ENCODE measurements at places on chromosomes 12 and 14. TPM values are rescaled to one million over a fixed set of nuclear protein-coding genes. Genes with fewer than 3 reads are reported as not detected.
A peak's percentile ranks its signal among the peaks of the same experiment; 100 is the strongest.

Gene DIO2
- 1.0 TPM for total RNA-seq

DNA sequence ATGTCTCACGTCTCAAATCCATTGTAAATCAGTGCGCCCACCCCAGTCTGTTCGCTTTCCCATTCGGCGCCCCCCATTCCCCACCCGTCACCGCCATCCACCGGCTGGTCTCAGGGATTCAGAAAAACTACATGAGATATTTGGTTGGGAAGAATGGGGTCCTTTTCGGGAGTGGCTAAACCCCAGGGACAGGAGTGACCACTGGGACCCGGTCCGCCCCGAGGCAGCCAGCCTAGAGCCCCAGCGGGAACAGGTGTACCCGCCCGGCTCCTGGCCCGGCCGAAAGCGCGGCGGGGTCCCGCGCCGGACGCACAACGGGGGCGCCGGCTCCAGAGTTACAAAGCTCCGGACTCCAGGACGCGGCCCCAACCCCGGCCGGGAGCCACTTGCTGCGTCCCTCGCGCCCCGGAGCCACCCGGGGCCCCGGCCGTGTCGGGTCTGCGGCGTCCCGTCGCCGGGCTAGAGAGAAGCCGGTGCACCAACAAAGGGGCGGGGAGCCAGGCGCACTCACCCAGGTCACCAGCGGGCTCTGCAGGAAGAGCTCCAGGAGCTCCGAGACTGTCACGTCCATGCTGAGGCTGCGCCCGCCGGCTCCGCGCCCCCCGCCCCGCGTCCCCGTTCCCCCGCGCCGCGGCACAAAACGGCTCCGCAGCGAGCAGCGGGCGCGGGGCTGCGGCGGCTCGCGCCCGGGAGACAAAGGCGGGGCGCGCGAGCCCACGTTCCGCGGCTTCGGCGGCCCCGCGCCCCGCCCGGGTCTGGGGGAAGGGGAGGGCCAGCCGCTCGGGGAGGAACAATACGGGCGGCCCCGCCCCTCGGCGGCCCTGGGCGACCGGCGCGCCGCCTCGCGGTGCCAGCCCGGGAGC is at the start of gene CCDC88C:
Gene CCDC88C, minus strand, starts transcription at position 701 of the 863 bp plus-strand sequence. Its CDS starts 130 bp downstream, at position 571.
- DNase-seq, result peak; percentile 90

DNA sequence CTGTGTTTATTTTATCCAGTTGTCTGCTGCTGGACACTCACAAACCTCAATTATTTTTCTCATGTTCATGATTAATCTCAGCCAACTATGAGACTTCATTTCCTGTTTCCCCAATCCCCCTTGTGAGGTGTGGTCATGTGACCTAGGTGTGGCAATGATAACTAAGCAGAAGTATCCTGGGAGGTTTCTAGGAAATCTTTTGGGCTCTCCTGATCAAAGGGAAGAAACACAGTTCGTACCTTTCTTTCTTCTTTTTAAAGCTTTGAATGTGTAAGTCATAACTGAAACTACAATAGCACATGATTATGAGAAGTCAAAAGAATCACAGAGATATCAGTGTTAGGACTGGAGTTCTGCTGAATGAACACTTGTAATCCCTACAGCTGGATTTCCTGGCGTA is 34.4 kb upstream of the MANSC4 start:
- no peak for DNase-seq

DNA sequence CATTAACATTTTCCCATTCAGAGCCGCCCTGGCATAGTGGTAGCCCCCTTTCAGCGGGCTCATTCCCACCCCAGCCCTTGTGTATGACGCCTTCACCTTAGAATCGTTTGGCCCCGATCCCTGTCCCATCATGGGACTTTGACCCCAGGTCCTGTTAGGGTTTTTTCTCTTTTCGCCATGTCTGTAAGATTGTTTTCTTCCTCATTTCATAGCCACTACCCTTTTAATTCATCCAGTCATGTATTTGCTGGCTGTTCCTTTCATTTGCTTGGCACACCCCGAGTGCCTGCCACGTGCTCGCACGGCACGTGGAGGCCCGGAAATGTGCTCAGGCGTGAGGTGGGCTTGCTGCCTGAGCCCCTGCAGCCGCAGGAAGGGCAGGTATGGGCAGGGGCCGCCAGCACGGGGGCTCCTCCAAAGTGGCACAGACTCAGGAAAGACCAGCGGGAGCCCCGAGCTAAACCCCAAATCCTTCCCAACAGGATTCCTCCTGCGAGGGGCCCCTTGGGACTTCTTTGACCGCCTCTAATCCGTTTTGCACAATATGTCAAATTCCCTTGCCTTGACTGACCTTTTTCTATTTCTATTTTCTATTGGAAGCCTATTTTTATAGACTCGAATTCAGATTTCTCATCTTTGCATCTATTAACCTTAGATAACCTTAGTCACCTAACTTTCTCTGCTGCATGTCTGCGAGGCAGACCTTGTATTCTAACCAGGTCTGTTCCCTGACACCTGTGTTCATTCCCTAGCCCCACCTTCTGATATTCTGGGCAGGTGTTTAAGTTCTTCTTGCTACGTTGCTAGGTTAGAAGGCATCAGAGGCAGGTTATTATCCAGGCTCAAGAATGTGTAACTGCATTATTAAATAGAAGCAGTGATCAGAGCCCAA is 114.8 kb downstream of the EML1 start:
- no peak for DNase-seq

- DNase-seq, result no peak
Observed at GRCh38 chr12:77943466-77943865, 112.8 kb downstream of the NAV3 start.

Gene IFI27L1
- 15.2 TPM for total RNA-seq

Gene DPF3
- 0.90 TPM for total RNA-seq

GRCh38 chr14:52175982-52176502 is 91.5 kb upstream of the PTGDR start:
- DNase-seq, result no peak

DNA sequence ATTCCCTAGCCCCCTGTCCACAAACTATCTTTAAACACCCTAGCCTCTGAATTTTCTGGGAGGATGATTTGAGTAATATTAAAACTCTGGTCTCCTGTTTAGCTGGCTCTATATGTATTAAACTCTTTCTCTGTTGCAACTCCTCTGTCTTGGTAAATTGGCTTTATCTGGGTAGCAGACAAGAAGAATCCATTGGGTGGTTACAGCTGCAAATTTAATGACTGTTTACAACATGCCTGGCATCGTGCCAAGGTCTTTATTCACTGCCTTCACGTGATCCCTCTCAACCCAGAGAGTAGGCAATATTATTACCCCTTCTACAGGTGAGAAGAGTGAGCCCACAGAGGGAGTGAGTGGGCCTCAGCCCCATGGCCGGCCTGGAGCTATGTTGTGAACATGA is 77.8 kb upstream of the MYL2 start:
- no peak for DNase-seq

- no peak for DNase-seq
Observed at GRCh38 chr12:67645126-67645525, 3.4 kb upstream of the DYRK2 start.

- DNase-seq, result no peak
Observed at GRCh38 chr12:64672925-64673409, 62.7 kb downstream of the RASSF3 start.

DNA sequence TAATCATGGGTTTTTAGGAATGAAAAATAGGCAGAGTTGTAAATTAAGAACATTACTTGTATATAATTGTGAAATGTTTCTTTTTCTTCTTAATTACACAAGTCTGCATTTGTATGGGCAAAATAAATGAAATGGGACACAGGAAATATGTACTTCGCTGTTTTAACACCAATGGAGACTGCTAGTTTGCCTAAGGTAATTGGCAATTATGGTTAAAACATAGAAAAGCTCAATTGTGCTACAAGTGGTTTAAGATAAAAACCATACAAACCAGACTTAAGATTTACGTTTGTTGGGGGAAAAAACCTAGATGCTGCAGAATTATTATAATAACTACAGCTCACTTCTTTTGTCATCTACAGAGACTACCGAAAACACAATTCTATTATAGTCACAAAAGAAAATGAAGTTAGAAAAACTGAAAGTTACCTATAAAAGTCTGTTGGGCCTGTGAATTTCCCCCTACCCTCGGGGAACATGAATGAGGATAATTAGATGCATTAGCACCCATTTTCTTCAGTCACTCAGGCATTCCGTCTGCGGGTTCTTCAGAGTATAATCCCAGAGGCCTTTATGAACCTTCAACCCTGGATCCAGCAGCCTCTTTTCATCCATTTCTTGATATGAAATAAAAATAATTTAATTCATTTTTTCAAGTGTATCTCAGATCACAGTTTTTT is 37.2 kb downstream of the BTBD7 start:
- DNase-seq, result no peak

- no peak for DNase-seq
Observed at GRCh38 chr14:68284834-68285233, 465.3 kb downstream of the RAD51B start.

Gene RPL10L
- total RNA-seq, result not detected

DNA sequence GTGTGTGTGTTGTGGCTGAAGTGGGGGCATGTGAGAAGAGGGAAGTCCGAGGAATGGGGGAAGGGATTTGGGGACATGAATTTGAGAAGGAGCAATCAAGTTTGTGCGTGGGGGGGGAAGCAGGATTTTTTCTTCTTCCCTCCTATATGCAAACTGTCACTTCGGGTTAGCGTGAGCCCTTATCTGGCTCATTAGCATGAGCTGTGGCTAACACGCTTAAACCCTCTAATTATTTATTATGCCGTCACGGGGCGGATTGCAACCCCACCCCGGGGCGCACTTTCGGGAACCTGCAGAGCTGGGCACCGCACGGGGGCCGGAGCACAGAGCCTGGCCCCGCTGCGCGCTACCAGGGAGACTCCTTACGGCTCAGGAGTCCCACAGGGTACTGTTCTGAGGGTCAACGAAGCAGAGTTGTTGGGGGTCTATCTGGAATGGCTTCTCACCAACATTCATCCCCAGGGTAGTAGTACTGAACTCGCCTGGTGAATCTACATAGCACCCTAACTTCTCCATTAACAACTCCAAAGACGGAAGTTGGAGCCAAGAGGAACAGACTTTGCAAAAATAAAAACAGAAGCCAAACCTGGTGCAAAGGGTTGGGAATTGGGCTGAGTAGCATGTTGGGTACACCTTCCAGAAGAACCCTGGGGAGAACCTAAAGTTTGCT is 6.4 kb upstream of the ASCL1 start:
- DNase-seq, result no peak

DNA sequence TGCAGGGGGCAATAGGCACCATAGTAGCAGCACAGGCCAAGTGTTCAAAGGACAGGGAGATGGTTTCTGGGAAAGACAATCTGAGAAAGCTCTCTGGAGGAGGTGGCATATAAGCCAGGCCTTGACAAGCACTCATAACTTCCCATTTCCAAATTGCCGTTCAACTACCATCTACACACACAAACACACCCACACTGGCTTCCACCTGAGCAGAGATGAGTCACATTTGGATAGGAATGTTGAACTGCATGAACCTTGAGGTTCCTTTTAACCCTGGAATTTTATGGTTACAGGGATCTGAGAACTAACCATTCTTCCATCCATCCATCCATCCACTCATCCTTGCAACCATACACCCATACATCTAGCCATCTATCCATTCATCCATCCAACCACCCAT is 86.6 kb downstream of the KSR2 start:
- DNase-seq, result no peak

Gene NOVA1
- 1.6 TPM for total RNA-seq

Gene MYF5
- total RNA-seq, result not detected

GRCh38 chr14:95449131-95449530 is 67.3 kb downstream of the SYNE3 start:
- DNase-seq, result no peak

GRCh38 chr12:81558031-81558430 is 201.1 kb downstream of the PPFIA2 start:
- DNase-seq, result no peak

DNA sequence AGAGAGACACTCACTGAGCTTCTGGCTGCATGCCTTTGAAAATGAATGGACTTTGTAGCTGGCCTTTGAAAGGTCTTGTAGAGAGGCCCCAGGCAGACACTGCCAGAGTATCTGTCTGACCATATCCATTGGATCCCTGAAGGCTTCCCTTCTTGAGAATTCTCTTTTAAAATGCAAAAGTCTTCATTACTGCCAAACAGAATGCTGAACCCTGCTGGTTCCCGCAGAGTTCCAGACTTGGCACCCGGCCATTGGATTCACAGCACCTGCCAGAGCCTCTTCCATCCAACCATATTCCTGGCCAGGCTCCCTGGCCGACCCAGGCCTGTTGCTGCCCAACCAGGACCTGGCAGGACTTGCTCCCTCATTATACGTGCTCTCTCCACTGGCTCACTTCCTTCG is 182.5 kb downstream of the GXYLT1 start:
- no peak for DNase-seq

DNA sequence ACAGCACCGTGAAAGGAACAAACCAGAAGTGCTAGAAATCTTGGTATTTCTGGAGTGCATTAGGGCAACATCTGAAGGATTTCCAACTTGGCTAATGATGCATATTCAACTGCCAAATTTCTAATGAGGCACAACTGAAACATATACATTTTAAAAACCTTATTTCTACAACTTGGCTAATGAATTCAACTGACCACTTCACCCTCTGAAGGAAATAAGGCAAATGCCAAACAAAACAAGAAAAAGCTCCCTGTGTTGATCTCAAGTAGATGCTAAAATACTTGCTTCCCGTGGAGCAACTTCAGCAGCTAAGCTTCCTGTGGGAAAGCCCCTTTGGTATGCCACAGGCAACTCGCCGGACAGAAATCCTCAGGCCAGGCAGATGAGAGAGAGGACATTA is 167.1 kb downstream of the TTC7B start:
- no peak for DNase-seq

- DNase-seq, result no peak
Observed at GRCh38 chr12:67302162-67302561, 33.0 kb downstream of the CAND1 start.

Measured in upper lobe of right lung (tissue), 1 donor.